ENCODE measurements at places on chromosomes 2 and 18.

DNA sequence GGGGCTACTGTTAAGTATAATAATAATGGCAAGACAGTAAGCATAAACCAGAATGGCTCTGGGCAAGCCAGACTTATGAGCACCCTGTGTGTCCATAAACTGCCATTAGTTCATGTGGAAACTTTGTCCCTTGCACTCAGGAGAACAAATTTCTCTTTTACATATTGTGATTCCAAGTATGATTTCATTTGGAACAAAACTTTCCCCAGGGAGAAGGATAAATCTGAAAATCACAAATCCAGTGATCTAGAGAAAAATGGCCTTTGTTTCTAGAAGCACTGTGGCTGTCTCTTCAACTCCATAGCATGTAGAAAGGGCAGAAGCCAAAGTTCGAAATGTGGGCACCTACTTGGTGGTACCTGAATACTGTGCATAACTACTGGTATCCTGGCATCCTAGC, 823.7 kb upstream of the SOX11 start:
- DNase-seq, result no peak

GRCh38 chr2:20073460-20073859, 22.0 kb upstream of the LAPTM4A start:
- DNase-seq, result no peak

DNA sequence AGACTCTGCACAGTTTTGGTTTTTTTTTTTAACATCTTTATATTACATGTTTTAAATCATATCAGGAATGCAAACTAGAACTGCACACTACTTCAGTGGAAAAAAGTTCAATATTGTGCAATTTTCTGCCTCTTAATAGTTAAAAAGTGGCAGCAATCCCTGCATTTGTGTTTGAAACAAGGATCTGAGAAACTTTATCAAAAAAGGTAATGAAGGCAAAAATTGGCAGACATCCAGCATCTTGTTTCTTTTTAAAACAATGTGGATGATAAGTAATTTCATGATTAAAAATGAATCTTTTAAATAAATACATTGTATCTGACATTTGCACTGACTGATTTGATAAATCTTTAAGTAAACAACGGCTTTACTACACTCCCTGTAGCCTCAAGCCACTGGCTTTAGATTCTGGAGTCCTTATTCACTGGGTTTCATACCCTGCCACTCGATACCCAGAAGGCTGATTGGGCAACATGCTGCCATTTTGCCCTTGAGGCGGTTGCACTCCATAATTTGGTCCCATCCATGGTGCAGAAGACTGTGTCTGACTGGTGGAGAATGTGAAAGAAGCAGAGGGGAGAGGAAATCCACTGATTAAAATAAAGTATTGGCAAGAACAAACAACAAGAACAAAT, 21.6 kb upstream of the C2orf42 start:
- DNase-seq, result no peak

DNA sequence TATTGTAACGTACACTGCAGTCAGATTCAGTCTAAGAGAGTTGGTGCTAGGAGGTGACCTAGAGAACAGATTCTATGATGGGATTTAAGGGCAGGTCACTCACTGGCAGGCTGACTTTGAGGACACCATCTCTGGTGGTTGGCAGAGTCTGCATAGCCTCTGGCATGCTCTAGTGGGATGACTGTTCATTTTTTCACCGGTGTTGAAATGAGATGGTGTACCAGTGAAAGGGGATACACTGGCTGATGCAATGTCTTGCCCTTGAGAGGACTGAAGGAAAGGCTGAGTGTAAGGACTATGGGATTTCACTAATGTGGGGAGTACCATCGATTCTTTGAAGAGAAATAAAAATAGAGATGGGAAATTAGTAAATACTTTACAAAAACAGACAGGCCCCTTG, 186.9 kb upstream of the PIEZO2 start:
- DNase-seq, result no peak

DNA sequence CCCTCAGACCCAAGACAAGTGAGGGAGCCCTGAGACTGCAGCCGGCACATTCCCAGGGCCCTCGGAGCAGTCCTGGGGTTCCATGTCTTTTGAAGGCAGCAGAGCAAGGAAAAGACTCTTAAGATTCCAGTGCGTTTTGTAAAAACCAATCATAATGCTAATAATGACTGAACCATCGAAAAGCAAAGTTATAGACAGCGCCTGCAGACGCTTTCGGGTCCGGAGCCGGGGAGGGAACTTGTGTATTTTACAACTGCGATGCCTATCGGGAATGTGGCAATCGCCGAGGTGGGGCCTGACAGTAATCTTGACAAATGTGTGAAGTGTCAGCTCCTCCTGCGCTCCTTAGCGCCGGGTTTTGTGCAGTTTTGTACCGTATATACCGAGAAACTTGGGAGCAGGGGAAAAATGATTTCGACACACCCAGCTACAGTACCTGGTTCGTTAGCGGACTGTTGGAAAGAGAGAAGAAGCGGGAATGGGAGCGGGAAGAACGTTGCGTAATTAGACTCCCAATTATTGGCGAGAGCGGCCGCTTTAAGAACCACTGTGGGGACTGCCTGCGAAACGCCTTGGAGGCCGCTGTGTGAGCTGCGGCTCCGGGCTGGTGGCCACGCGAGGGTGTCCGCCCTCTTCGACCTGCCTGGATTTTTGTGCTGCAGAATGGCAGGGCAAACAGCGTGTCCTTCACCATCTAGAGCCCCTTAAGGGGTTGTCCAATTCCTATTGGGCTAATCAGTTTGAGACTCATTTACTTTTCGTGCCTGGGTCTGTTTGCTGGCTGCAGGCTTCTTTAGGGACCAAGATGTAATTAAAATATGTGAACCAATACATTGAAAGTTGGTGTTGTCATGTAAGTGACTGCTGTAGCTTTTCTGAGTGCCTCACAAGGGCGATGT, 2.4 kb downstream of the EPAS1 start:
- DNase-seq, result peak; percentile 15

DNA sequence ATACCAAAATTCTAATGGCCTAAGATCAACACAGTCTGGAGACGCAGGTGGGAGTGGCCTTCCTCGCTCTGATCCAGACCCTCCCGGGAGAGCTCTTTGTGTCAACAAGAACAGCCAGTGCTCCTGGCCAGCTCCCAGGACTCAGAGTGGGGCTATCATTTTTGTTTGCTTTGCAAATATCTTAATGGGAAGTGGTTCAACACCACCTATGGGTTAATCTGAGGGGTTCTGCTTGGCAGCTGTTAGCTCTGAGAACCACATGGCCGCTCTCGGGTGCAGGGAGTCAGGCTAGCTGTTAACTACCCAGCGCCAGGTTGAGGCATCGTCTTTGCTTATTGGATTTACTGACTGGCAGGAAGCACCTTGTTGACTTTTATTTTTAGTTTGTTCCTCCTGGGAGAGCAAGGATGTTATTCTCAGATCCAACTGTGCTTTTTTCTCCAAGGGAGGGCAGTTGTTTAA, 184.8 kb upstream of the SP5 start:
- DNase-seq, result peak; percentile 99

- no peak for DNase-seq
These were observed 344.5 kb upstream of the LRATD1 start for GRCh38 chr2:14288016-14288415.

GRCh38 chr2:36060133-36060532, 295.4 kb upstream of the CRIM1 start:
- DNase-seq, result no peak

- DNase-seq, result peak; percentile 38
These were observed 218.7 kb downstream of the CMPK2 start for GRCh38 chr2:6647046-6647445.

DNA sequence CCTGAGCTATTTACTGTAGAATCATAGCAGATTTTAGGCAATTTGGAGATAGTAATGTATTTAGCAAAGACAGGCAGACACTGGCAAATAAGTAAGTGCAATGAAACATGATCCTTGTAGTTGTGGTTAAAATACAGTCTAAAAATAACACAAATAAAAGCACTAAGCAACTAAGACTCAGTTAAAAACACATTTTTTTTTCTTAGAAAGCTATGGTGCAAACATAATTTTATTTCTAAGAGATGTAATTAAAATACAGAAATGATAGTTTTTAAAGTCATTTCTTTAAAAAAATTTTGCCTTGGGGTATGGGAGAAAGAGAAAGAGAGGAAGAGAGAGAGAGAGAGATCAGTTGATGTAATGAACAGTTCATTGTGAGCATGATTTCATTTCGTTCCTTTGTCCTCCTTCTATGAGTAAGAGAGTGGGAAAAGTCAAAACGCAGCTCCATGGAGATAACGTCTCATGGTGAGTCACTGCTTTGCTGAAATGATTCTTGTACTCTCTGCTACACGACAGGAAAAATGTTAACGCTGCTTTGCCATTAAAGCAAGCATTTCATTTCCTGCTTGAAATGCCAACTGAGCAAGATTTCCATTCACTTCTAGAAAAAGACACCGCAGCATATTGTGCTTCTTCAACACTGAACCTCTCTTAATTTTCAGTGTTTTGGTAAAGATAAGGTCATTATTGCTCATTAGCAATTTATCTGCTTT, 61.3 kb upstream of the PGAP1 start:
- peak; percentile 88 for DNase-seq

- no peak for DNase-seq
These were observed 126.6 kb downstream of the TMEM131 start for GRCh38 chr2:97868986-97869721.

- DNase-seq, result no peak
These were observed 264.0 kb upstream of the CXCR4 start for GRCh38 chr2:136381722-136382633.

- DNase-seq, result peak; percentile 31
These were observed 127.6 kb downstream of the ALPK2 start for GRCh38 chr18:58501066-58501896.

DNA sequence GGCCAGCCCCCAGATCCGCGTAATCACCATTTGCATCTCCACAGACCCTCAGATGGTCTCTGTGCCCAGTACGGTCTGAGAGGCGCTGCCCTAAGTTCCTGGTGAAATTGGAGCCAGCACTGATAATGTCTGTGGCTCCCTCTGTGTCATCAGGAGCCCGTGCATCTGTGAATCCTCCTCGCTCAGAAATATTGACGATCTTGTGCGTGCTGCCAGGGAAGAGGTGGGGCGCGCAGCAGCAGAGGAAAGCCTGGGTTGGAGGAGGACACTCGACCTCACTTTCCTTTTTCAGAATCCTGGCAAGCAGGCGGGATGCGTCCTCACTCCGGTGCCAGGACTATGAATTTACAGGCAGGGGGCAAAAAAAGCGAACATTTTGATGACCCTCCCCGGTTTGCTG, 686.1 kb upstream of the SALL3 start:
- DNase-seq, result no peak

- no peak for DNase-seq
These were observed 465.9 kb downstream of the TXNL1 start for GRCh38 chr18:56172527-56172926.

DNA sequence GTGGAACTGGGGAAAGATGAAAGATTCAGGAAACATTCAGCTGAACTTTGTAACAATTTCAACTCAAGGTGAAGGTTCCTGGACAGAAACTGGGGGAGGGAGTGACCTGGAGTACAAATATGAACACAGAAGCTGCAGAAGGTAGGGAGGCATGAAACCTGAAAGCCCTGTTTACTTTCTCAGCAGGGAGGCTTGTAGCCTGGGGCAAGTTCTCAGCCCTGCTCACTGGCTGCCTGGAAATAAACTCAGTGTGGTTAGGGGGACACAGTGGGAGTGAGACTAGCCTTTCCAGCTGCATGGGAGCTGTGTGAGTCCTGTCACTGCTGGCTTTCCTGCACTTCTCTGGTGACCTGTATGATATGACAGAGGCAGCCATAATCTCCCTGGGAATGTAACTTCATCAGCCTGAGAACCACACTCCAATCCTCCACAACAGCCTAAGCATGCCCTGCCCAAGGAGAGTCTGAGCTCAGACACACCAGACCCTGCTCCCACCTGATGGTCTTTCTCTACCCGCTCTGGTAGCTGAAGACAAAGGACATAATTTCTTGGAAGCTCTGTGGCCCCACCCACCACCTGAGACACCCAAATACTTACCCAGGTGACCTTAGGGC, 77.0 kb downstream of the ZSWIM2 start:
- DNase-seq, result no peak

- no peak for DNase-seq
These were observed 147.2 kb downstream of the MBP start for GRCh38 chr18:76985156-76985950.

- peak; percentile 16 for DNase-seq
These were observed 506.5 kb downstream of the TSN start for GRCh38 chr2:122261911-122262310.

DNA sequence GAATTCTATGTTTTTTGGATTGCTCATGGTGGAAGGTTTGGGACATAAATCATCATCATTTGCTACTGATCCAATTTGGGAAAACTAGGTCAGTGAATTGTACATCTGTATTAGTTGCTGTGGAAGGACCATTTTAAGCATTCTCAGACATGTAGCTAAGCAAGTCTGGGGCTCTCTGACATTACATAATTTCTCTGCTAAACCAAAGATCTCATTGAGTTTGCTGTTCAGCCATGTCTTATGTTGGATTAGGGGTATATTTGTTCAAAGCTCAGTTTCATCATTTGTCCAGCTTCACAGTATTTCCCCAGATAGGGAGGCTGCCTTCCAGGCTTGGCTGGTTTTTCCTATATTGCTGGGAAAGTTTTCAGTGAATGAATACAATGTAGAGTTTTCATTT, 399.7 kb downstream of the MTX2 start:
- DNase-seq, result no peak

DNA sequence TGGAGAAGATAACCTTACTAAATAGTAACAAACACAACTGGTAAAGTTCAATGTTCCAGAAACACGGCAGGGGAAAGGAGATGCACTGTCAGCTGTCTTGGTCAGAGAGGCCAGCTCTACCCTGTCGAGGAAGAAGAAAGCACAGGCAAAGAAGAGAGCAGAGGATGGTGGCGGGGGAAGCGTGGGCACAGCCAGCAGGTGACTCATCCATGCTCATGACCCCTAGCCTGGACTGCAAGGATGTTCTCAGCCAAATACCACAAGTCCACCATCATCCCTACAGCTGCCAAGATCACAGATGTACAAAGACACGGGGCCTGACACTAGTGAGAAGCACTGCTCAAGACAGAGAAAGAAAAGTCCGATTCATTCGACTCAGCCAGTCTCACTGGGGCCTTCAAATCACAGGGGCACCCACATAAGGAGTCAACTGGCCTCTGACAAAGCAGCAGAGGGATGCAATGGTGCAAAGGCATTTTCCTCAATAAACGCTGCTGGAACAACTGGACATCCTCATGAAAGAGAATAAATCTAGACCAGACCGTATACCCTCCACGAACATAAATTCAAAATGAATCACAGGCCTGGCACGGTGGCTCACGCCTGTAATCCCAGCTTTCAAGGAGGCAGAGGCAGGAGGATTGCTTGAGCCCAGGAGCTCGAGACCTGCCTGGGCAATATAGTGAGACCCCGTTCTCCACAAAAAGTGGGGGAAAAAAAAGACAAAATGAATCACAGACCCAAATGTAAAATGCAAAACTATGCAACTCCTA, 5.6 kb downstream of the DTYMK start:
- DNase-seq, result no peak

DNA sequence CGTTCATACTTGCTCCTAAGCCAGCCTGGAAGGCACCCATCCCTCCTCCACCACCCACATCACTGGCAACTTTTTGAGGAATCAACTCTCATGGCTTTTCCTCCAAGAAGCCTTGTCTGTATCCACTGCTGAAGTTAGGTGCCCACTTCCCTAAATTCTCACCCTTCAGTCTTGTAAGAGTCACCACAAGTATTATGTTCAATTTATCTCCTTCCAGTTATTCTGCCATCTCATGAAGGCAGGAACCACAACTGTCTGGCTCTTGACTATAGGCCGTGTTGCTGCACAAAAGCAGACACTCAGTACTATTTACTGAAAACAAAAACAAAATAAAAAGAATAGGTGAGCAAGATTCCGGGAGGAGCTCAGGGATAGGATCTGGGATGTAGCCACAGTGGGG, 234.8 kb downstream of the CYRIA start:
- DNase-seq, result no peak

- no peak for DNase-seq
These were observed 45.3 kb downstream of the BIN1 start for GRCh38 chr2:127061375-127062273.

GRCh38 chr2:72689579-72690195, 136.1 kb downstream of the EXOC6B start:
- no peak for DNase-seq

Data from NCI-H2171 treated with DMSO at 0.1 percent for 48 hours (cell line).